Stimulated activated CD8-positive, alpha-beta memory T cell treated with anti-CD3 and anti-CD28 coated beads, Interleukin-7, amount 100 ng/mL, for 24 hours (primary cell): ENCODE measurements at places on chromosomes 5 and 9.

DNA sequence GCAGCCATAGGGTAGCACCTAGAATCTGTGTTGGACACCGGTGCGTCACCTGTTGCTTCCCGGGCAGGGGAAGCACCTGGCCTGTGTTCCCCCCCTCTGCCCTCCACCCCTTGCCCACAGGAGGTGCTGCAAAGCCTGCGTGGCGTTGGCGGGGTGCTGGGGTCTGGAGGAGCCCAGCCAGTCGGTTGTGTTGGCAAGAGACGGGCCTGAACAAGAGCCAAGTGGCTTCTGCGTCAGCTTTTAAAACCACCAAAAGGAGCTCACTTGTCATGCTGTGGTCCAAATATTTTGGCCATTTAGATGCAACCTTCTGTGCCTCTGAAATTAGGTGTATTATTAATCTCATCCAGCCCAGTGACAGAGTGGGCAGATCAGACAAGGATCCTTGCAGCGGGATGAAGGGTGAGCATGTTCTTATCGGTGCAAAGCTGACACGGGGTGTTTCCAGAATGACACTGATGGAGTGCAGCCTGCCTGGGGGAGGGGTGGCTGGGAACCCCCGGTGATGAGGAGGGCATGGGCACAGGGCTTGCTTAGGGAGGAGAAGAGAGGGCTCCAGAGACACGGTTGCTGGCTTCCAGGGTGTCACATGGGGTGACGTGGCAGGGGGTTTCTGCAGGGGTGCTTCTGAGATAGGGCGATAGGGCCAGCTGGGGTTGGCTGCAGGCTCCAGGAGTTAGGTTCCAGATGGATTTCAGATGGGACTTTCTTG, 9.7 kb upstream of the RXRA start:
- no peak for DNase-seq

- DNase-seq: no peak
These were observed 10.5 kb upstream of the NKX2-5 start for GRCh38 chr5:173245319-173246134.

DNA sequence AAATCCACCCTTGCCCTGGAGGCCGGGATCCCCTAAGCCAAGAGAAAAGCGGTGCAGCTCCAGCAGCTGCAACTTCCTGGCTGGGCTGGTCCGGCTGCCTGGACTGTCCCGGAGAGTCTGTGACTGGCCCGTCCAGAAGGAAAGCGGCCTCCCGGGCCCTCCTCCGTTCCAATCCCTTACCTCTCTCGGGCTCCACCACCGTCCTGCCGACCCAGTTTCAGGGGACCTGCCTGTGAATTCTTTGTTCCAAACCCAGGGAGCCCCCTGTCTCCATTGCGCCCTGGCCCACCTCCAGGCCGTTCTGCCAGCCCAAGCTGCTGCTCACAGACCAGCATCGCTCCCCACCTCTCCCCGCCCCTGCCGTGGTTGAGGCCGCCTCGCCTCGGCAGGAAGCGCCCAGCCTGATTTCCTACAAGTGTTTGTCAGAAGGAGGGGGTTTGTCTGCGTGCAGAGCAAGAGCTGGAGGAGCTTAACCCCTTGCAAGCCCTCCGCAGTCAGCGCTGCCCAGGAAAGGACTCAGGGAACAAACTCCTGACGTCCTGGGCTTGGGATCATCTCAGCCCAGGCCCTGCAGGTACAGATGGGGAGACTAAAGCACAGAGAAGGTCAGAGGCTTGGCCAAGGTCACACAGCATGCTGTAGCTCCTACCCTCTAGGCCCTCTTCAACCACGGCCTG, at the start of gene AKNA:
TSS of gene AKNA (minus strand) at position 303 of the 677 bp plus-strand sequence. CDS start 6,649 bp downstream, outside the sequence.
- peak; percentile 53 for DNase-seq

GRCh38 chr5:38379350-38379937, 121.1 kb downstream of the EGFLAM start:
- DNase-seq: no peak

DNA sequence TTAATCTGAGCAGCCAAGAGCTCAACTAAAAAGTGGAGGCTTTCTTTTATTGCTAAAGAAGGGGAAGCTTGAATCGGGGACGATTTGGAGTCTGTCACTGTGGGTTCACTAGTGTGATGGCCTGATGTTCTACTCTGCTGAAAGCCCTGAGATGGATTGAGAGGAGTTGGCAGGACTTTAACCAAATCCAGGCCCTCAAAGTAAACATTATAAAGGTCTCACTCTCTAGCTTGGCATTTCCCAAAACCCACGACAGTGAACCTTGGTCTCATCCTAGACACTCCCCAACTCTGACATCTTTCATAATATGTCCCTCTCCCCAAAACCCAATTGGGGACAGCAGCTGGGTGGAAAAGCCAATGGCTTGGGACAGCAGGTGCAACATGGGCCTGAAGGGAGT, 32.7 kb downstream of the TMOD1 start:
- DNase-seq: no peak

GRCh38 chr5:131672776-131673175, 37.7 kb upstream of the RAPGEF6 start:
- DNase-seq: no peak
